Activated CD4-positive, alpha-beta T cell treated with anti-CD3 and anti-CD28 coated beads for 36 hours (primary cell): ENCODE measurements at places on chromosomes 3 and 15. TPM values are rescaled to one million over a fixed set of nuclear protein-coding genes. Genes with fewer than 3 reads are reported as not detected.

- DNase-seq, result no peak
Observed at GRCh38 chr3:15713364-15713763, 84.4 kb downstream of the ANKRD28 start.

Gene C3orf20
- not detected for total RNA-seq

Gene RTP3
- total RNA-seq, result not detected

DNA sequence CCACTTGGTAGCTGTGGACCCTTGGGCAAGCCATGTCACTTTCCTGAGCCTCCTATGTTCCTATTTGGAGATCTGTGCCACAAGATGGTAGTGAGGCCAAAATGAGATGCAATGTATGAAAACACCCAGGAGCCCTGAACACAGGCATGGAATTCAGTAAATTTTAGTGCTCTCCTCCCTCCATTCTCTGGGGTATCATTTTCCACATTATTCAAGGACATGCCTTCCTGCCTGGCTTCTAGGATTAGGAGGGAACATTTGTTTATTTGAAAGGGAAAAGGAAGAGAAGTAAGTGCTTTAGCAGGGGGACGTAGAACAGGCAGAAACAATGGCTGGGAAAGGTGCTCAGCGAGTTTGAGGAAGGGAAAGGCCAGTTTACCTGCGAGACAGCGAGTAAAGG is 98.8 kb downstream of the ATG7 start:
- no peak for DNase-seq

DNA sequence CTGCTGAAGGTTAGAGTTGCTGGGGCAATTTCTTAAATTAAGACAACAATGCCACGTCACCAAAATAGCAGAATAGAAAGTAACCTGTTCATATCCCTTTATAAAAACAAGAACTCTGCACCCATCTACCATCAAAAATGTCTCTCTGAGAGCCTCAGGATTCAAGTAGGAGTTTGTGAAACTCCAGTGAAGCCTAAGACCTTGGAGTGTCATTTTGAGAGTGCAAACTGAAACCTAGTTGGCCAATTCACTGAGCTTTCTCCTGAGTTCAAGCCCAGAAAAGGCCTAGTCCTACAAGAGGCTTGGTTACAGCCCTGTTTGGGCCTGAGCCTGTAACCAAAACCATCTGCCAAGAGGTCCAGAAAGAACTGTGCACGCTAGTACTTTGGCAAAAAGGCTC is 335.1 kb downstream of the EFHB start:
- no peak for DNase-seq

DNA sequence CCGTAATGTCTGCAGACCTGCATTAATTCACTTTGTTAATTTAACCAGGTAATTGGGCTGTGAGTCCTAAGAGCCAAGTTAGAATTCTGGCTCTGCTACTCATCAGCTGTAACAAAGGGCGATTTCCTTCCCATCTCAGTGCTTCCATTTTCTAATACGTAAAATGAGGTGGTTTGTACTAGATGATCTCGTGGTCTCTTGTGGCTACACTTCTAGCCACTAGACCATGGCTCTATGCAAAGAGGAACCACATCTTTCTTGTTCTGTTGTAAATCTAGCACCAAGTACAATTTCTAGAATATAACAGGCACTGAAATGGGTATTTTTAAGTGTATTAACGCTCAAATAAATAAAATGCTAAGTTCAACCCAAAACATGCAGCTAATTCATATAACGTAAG is 174.4 kb upstream of the THBS1 start:
- DNase-seq, result no peak

DNA sequence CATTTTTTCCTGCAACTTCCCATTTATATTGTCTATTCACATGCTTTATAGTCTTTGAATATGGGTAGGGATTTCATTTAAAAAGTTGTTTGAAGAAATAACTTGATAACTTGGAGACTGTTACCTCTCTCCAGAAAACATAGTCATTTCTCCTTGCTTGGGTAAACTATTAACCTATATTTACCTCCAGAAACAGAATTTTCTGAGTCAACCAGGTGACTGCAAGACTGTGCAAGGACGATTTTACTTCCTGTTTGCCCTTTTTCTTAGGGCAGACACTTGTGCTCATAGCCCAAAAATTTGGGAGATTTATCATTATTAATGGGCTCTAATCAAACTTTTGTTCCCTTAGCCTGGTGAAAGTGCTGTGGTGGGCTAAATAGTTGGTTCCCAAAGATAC is 14.3 kb upstream of the MOBP start:
- no peak for DNase-seq

Gene SPINK8
- total RNA-seq, result not detected

Gene MELTF
- 3.7 TPM for total RNA-seq

- DNase-seq, result no peak
Observed at GRCh38 chr15:63046917-63047760, 4.6 kb downstream of the TPM1 start.

DNA sequence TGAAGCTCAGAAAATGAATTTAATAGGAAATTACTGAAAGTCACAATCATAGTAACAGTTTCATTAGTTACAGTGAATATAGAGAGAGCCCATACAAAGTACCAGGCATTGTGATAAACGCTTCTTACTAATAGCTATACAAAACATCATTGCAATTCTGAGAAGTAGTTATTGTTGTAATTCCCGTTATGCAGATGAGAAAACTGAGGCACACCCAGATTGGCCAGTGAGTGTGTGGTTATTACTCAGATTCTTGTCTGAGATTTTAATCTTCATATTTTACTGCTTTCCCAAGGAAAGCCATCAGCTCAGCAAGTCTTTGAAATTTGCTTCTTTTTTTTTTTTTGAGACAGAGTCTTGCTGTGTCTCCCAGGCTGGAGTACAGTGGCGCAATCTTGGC is 14.3 kb downstream of the FLNB start:
- no peak for DNase-seq

Gene RHO
- not detected for total RNA-seq

Gene AGBL1
- total RNA-seq, result 0.04 TPM

DNA sequence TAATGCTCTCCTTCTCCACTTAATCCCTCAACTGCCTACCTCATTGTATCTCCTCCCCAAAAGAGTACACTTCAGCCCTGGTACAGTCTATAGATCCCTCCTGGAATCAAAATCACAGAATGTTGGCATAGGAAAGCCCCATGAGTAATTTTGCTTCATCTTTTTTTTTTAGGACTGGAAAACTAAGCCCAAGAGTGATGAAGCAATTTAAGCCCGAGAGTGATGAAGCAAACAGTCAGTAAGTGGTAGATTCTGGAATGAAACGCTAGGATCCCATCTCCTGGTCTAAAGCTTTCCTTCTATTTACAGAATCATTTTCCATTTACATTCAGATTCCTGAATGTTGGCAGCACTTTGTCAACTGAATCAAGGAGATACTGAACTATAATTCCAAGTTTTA is 29.8 kb upstream of the PLAAT1 start:
- no peak for DNase-seq

DNA sequence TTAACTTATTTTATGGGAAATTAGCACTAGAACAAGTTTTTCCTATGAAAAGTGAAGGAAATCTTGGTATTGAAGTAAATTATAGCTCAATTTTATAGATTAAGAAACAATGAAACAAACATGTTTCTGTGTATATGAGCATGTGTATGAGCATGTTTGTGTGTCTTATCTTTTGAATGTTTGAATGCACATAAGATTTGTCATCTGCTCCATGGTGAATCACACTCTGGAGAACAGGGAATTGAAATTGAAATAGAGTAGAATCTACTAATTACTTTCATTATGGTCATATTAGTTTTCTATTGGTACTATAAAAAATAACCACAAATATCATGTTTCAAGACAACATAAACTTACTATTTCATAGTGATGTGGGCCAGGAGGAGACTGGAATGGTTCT is 646.6 kb downstream of the OTOL1 start:
- DNase-seq, result no peak

- no peak for DNase-seq
Observed at GRCh38 chr3:21256932-21257331, 494.1 kb downstream of the ZNF385D start.

Gene EPHA6
- not detected for total RNA-seq

Gene PLSCR2
- not detected for total RNA-seq

DNA sequence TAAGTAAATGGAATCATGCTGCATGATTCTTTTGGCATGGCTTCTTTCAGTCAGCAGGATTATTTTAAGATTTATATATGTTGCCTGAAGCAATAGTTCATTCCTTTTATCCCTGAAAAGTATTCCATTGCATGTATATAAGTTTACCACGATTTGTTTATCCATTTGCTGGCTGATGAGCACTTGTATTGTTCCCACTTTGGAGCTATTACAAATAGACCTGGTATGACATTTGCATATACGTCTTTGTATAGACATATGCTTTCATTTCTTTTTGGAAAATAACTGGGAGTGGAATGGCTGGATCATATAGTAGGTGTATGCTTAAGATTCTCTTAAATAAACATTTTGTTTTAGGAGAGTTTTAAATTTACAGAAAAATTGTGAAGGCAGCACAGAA is 79.3 kb upstream of the CBLB start:
- no peak for DNase-seq

- no peak for DNase-seq
Observed at GRCh38 chr15:35669021-35669420, 123.1 kb upstream of the DPH6 start.

GRCh38 chr3:158683230-158683962 is 10.9 kb upstream of the LXN start:
- DNase-seq, result no peak

Gene TTLL13
- total RNA-seq, result 0.39 TPM

Gene LIPC
- total RNA-seq, result 0.30 TPM

Gene IQCH
- total RNA-seq, result 2.1 TPM

- DNase-seq, result no peak
Observed at GRCh38 chr3:73101881-73102280, 40.4 kb downstream of the EBLN2 start.

- DNase-seq, result no peak
Observed at GRCh38 chr3:197528190-197528589, 27.6 kb downstream of the BDH1 start.

- DNase-seq, result no peak
Observed at GRCh38 chr3:172813462-172813861, 62.9 kb downstream of the ECT2 start.

DNA sequence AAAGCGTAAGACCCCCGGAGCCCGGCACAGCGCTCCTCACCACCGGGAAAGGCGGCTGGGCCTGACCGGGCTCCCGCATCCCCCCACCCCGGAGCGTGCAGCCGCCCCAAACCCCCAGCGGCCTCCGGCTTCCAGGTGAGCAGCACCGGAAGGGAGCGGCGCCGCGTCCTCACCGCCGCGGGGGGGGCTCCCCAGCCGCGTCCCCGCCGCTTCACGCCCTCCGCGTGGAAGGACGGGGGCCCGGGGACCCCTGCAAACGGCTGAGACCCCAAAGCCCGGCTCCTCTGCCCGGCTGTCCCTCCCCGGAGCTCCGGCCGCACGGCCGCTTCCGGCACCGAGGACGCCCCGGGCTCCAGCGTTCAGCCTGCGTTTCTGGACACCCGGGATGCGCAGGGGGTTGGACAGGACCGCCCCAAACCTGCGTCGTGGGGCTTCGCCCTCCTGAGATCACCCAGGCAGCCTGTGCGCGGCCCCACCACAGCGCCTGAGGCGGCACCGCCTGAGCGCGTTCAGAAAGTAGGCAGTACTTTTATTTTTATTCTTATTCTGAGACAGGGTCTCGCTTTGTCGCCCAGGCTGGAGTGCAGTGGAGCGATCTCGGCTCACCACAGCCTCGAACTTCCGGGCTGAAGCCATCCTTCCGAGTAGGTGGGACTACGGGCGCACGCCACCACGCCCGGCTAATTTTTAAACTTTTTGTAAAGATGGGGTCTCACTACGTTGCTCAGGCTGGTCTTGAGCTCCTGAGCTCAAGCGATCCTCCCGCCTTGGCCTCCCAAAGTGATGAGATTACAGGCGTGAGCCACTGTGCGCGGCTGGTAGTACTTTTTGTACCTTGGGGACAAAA is 51.6 kb upstream of the BLM start:
- peak; percentile 70 for DNase-seq

DNA sequence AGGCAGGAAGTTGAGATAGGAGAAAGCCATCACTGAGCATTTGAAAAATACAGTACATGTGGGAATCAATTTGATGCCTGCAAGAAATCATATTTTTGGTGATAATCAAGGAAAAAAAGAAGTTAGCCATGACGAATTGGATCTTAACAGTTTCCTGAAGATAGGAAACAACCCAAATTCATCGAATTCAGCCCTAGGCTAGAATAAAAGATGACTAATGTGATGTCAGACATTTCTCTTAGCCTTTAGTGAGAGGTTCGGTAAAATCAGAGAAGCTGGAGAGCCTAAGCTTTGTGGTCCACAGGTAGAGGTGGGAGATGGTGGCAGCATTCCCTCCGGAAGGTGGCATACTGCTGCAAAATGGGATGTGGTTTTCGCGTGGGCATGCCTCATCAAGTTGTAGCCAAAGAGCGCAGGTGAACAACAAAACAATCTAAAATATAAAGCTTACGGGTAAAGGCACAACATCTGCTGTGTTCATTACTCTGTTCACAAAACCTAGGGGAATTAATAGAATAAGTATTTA is 144.1 kb upstream of the ALCAM start:
- no peak for DNase-seq

GRCh38 chr3:126119976-126120375 is 36.1 kb upstream of the SLC41A3 start:
- no peak for DNase-seq

Gene DNASE1L3
- not detected for total RNA-seq

Gene APH1B
- total RNA-seq, result 7.8 TPM

- DNase-seq, result no peak
Observed at GRCh38 chr15:98720031-98720430, 71.7 kb downstream of the IGF1R start.

DNA sequence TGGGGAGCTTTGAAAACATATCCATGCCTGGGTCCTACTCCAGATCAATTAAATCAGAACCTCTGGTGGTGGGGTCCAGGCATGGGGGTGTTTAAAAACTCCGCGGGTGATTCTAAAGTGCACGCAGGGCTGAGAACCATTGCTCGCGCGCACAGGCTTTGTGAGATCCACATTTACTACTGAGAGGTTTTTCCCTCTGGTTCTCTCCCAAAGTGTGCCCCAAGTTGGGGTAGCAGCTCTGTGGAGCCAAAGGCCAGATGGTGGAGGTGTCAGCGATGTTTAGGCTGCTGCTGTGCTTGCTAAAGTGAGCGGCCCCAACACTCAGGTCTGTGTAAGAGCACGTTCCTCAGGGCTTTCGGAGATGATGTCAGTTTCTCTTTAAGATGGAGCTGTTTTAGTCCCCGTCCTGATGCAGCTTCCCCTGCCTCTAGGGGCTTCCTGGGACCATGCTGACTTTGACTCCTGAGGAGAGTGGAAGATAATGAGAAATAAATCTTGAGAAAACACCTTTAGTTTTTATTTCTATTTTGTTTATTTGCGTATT is 13.4 kb upstream of the MAGEF1 start:
- no peak for DNase-seq

DNA sequence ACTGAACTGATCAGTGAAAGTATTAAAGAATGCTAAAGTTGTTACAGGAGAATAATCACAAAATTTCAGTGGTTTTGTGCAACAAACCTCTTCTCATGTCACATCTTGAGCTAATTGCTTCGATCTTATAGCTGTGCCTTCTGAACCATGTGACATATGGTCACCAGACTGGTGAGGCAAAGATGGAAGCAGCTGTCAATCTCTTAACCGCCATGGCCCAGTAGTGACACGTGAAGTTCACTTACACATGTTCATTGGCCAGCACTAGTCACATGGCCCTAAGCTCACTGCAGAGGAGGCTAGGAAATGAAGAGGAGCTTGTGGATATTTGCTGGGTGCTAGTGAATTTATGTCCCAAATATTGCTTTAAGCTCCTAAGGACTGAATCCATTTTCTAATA is 32.5 kb downstream of the BOC start:
- no peak for DNase-seq

Gene IREB2
- total RNA-seq, result 50.8 TPM
